BE2C (cell line): ENCODE measurements at places on chromosomes 6 and 20.

DNA sequence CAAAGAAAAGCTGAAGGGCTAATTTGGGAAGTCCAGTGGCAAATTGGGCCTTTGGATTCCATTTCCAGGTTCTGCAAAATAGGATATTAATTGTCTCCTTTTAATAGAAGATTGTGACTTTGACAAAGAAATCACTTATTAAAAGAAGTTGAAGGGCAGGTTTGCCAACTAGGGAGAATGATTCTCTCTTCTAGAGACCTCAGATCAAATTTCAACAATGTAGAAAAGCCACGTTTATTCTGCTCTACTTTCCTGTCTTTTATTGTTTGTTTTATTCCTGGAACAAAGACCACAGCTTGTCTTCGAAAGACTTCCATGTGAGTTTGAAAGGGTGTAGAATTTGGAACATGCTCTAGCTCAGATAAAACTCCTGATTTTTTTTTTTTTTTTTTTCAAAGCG is 65.5 kb upstream of the PRL start:
- DNase-seq, result no peak

DNA sequence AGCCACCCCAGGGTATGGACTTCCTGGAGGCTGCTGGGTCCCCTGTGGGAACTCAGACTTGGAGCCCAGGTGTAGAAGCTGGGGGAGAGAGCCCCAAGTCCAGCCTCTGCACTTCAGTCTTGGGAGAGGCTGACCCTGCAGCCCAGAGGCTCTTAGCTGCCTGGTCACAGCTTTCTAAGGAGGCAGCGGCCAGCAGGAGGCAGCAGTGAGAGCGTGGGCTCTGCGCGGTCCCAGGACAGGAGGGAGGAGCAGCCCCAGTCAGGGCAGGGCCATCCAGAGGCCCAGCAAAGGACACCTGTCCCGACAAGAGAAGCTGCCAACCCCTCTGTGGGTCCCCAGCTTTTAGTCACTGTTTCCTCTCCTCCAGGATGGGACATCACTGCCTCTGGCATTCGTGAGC is 9.4 kb downstream of the TREML2 start:
- DNase-seq, result no peak

- no peak for DNase-seq
Observed at GRCh38 chr6:3608159-3608558, 143.4 kb downstream of the PXDC1 start.

DNA sequence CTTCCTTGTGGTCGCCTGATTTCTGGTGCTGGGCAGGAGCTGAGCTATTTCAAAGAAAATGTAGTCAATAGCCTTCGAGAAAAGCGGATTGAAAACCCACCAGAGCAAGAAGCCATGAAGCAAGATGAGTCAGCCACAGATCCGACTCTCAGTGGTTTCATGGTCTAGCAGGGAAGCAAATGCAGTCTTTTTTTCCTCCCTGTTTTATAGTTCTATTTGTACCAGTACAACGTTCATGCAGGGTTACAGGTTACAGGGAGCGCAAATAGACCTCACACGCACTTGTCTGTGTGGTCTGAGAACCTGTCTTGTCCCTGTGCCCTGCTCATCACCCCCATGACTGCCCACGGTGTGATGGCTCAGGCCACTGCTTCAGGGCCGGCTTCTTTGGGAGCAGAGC is 309.8 kb upstream of the SUPT3H start:
- no peak for DNase-seq

DNA sequence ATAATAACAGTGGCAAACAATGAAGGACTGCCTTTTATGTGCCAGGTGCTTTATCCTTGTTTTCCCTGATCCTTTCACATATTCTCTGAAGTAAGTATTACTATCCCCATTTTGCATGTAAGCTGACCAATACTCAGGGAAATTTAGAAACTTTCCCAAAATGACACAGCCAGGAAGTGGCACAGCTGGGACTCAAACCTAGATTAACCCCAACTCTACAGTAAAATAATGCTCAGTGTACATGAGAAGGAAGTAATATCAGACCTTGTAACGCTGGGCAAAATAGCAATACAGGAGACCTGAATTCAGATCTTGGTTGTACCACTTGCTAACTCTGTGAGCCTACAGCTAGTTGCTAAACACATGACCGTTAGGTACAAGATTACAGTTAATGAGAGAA is 26.8 kb upstream of the NRSN1 start:
- DNase-seq, result no peak

GRCh38 chr6:166976636-166977035 is 20.3 kb upstream of the RNASET2 start:
- no peak for DNase-seq

DNA sequence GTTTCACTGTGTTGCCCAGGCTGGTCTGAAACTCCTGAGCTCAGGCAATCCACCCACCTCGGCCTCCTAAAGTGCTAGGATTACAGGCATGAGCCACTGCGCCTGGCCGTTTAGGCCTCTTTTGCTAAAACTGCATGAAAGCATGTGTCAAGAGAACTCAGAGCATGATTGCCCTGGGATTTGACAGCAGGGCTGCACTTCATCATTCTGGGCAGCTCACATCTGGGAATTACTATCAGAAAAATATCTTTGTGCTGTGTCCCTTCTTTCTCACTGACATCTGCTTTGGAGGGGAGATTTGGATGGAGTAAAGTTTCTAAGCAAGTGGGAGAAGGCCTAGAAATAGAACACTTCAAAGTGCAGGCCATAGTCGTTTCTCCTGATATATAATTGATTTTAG is 59.6 kb upstream of the EIF2S2 start:
- peak; percentile 74 for DNase-seq

DNA sequence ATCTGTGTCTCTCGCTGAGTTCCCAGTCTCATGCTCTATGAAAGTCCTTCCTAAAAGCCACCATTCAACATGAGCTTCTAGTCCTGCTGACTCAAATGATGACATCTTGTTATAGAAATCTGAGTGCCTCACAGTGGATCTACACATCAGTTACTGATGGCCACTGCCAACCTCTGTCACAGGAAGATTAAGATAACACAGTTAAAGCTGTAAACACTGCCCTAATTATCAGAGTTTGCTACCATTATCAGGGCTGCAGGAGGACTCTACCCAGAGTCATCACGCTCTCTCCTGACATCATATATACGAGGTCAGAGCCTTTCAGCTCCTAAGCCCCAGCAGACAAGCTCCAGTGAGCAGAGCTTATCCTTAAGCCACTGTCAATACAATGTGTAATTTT is 63.2 kb downstream of the HIVEP2 start:
- no peak for DNase-seq

DNA sequence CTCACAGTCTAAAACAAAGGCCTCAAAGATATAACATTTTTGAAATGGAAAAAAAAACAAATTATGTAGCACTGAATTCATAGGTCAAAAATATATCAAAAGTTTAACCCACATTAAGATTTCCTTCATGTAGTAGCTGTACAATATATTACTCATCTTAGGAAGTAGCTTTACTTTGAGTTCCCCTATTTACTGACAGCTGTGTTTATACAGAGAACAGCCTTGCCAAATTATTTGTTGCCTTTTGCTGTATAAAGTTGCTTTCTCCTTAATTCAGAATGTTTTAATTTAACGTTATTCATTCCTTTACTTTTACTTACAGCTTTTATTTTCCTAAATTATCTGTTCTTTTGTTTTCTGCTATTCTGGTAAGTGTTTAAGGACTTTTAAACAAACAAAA is 181.0 kb downstream of the COL12A1 start:
- no peak for DNase-seq

DNA sequence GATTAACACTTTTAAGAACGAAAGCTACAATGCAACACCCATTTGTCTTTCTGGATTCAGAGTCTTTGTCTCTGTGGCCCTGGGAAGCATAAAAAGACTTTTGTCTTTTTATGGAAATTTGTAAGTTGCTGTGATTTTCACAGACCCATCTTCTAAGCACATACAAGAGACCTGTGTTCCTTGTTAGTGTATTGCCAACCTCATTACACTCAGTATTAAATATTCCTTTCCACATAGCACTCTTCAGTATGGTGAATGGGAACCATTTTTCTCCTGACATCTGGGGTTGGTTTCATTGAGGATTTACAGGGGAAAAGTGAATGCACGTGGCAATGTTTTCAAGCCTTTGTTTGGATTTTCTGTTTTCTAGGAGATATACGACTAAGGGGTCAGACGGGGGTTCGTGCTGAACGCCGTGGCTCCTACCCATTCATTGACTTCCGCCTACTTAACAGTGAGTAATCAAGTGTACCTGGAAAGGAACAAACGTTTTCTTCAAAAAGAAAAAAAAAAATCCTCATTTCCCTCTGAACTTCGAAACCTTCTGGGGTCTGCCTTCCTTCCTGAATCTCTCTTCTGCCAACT is 141.7 kb downstream of the MTFR2 start:
- DNase-seq, result no peak

GRCh38 chr6:73983367-73983766 is 287.4 kb downstream of the CD109 start:
- DNase-seq, result no peak

DNA sequence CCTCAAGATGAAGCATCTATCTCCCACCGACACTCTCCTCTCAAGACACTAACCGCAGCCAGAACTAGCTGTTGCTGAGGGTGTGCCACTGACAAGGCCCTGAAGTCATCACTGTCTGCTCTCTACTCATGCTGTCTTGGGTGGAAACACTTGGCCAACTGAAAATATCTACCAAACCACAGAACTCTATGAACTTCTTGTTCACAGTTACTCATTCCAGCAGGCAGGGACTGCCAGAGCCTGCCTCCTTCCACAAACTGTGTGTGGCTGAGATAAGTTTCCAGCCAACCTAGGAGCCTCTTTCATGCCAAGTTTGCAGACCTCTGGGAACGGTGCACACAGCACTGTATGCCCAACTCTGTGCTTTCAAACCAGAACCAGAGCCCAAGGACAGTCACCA is 45.5 kb upstream of the NXT1 start:
- DNase-seq, result no peak

GRCh38 chr6:80142586-80142985 is 36.1 kb downstream of the BCKDHB start:
- no peak for DNase-seq

DNA sequence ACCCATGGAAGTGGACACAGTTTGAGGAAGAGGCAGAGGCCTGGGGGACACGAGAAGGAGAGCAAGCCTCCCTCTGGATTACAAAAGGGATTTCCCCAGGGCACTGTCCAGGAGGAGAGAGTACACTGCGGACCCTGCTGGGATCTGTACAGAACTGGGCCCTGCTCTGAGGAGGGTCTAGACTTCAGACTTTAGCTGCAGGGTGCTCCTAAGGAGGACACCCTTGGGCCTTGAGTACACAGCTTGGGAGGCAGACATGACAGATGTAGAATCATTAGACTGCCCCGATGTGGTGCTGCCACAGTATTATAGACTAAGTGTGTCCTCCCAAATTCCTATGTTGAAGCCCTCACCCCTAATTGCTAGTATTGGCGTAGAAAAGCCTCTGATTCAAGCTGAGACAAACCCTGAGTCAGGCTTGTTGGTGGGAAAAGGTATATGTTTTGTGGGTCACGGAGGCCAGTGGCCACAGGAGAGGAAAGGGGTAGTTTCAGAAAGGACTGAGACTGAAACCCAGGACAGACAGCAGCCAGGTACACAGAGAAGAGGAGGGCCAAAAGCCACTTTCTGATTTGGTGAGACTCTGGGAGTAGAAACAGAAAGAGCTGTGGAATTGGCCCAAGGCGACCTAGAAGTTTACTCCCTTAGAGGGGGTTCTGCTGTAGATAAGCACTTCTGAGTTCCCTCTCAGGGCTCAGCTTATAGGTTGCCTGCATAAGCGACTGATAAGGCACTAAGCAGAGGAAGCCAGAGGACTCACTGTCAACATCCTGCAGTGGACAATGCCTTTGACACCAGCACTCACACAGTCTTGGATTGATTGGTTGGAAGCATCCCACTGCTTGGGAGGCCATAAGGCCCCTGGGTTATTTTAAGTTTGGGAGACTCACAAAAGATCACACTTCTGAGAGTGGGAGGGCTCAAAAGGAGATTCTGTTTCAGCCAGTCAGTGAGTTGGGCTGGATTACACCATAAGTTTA is 16.5 kb upstream of the SH3BGRL2 start:
- DNase-seq, result no peak

GRCh38 chr6:63306420-63306819 is 13.4 kb downstream of the LGSN start:
- no peak for DNase-seq

GRCh38 chr6:87408721-87409155 is 966 bp downstream of the CFAP206 start:
- no peak for DNase-seq

GRCh38 chr6:48229841-48230240 is 118.8 kb upstream of the PTCHD4 start:
- DNase-seq, result no peak

- no peak for DNase-seq
Observed at GRCh38 chr6:25199544-25199943, 79.6 kb upstream of the CARMIL1 start.

DNA sequence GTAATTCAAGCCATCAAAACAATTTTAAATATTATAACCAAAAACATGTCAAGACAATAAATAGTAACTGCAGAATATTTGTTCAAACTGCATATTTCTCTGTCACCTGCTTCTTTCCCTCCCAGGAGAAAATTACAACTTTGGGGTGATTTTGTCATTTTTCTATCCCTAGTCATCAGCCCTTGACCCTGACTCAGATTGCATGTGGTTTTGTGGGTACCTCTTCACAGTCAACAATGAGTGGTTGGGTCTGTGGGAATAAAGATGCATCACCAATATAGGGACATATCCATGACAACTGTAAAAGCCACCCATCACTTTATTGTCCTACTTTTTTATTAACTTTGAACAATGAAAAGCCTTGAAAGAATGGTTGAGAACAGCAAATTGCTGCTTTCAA is 7.3 kb downstream of the COL10A1 start:
- DNase-seq, result no peak

GRCh38 chr20:12252793-12253192 is 335.1 kb downstream of the BTBD3 start:
- DNase-seq, result no peak

DNA sequence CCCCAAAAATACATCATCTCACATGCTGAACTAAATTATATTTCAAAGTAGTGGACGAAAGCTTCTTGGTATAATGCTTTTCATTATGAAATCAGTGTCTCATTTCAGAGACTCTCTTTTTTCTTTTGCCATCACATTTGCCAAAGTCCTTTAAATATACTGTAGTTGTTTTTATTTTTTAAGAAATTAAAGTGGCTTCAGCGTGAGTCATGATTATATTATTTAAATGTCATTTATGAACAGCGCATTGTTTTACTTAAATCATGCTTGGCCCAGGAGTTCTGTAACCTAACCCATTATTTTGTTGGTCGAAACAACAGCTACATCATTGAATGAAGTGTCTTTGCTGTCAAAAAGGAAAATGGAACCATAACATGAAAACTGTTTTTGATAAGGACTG is 100.9 kb downstream of the CD109 start:
- DNase-seq, result no peak
